ENCODE measurements at places on chromosomes 7 and 10.

- DNase-seq: no peak
These were observed 472.4 kb downstream of the TFEC start for GRCh38 chr7:115558161-115558560.

DNA sequence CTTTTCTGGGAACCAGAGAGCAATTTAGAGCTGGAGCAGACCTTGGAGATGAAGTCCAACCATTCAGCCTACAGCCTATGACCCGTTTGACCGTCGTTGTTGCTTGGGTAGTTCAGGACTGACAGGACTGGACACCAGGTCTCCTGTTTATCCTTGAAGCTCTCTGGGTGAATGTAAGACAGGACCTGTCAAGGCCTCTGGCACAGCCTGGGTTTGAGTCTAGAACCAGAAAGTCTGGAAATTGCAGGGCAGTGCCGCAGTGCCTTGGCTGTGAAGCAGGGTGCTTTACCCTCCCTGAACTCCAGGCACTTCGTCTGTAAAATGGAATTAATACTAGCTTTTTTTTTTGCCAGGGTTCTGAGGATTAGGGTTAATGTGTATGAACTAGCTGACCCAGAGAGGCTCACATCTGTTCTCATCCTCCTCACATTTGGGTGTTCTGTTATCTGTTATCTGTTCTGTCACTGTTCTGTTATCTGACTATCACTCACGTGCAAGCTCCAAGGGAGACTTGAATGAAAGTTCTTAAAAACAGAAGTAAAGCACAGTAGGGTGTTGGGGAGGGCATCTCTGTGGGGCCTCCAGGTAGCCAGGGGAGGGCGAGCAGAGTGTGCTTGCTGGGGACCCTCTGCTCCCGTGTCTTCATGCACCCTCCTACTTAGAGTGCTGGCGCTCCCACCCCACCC, 9.9 kb downstream of the BLVRA start:
- no peak for DNase-seq

GRCh38 chr10:7687228-7687907, 15.7 kb upstream of the ITIH2 start:
- peak; percentile 61 for DNase-seq

- no peak for DNase-seq
These were observed 209.2 kb downstream of the SNX10 start for GRCh38 chr7:26500749-26501352.

GRCh38 chr10:35453855-35454532, 117.7 kb downstream of the CCNY start:
- DNase-seq: no peak

- no peak for DNase-seq
These were observed 229.1 kb downstream of the CUX1 start for GRCh38 chr7:102046373-102047117.

GRCh38 chr10:113897693-113898618, 43.5 kb downstream of the NHLRC2 start:
- DNase-seq: peak; percentile 19

DNA sequence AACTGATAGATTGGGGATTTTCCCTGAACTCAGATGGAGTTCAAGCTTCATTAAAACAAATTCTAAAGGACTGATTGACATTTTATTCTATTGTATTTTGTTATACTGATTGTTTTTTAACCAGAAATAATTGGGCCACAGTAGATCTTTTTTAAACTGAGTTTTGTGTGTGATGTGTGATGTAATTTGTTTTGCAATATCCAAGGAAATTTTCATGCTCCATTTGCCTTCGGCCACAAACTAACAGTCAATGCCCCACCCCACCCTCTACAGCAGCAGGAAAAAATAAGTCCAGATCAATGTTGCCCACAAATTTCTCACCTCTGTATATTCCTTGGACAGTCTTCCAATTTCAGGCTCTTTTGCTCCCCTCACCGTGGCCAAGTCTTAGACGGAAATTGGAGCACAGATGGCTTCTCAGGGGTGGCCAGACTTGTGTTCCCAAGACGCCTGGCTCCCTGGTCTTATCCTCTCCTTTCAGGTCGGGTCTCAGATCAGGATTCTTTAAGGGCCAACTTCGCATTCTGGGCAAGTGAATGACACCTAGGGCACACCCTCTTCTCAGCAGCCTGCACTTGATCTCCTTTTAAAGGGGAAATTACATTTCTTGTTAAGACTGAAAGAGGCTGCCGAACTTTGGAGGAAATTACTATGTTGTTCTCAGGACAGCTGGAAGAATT, at the start of gene SVOPL:
Gene SVOPL, minus strand, starts transcription at position 506 of the 680 bp plus-strand sequence. CDS start 22,317 bp downstream, outside the sequence.
- DNase-seq: no peak

DNA sequence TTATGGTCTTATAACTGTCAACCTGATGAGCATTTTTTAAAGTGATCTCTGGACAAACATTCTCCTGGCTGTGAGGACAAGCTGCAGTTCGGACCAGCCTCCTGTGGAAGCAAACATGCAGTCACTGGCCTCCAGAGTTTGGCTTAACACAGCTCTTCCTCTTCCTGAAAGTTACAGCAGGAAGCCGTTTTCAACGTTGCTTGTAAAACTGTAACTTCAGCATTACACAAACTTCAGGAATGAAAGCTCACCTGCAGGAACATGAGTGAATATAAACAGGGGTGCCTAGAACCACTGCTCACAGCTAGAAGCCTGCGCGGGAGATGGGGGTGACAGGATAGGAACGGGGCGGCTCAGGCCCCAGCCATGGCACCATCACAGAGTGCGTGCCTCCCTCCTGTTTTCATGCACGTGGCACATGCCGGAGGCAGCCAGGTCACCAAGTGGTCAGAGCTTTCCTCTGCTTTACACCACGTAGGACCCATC, 292.9 kb upstream of the PITRM1 start:
- no peak for DNase-seq

GRCh38 chr10:47230482-47230881, 69.5 kb upstream of the GDF10 start:
- DNase-seq: no peak

- no peak for DNase-seq
These were observed 173.9 kb upstream of the SLC25A13 start for GRCh38 chr7:96495751-96496216.

- DNase-seq: no peak
These were observed 59.1 kb downstream of the JAZF1 start for GRCh38 chr7:28121496-28121895.

DNA sequence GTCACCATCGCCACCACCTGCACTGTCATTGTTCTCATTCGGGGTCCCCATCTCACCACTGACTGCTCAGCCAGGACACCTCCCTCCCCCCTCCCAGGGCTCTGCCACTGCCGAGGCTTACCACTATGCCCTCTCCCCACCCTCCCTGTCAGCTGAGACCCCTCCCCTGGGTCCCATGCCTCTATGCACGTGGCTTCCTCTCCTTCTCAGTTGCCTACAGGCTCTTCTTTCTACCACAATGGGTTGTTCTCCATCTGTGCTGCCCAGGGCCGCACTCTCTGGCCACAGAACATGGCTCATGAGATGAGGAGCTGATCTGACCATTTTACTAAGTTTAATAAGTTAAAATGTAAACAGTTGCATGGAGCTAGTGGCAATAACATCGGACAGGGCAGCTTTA, 16.1 kb upstream of the EN2 start:
- no peak for DNase-seq

DNA sequence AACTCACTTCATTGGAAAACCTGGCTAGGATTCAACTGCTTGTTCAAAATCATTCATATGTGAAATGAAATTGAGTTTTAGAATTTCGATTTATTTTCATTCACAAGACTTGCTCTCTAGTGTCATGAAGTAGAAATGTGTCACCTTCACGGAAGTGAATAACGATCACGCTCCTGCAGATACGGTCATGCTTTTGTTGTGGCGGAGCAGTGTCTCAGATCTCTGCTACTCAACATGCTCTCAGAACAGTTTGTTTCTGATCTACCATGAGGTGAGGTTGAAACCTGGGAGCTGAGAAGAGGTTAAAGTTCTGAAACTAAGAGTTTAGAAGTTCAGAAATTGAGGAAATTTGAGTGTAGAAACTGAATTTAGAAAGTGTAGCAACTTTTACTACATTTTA, 13.8 kb upstream of the PITRM1 start:
- no peak for DNase-seq

GRCh38 chr7:132511921-132512320, 64.3 kb downstream of the PLXNA4 start:
- no peak for DNase-seq

DNA sequence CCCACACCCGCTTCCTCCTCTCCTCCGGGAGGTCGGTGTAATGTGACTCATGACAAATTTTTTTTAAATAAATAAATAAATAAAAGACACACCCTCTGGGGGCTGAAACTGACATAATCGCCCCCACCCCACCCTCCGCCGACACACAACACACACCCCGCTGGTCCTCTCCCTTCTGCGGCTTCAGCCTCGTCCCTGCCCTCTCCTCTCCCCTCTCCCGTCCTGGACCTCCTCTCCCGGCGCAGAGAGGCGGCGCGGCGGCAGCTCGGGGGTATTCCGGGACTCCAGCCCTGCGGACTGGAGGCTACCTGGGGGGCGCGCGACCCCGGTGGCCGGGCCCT, 686 bp downstream of the ABI1 start:
- peak; percentile 66 for DNase-seq

DNA sequence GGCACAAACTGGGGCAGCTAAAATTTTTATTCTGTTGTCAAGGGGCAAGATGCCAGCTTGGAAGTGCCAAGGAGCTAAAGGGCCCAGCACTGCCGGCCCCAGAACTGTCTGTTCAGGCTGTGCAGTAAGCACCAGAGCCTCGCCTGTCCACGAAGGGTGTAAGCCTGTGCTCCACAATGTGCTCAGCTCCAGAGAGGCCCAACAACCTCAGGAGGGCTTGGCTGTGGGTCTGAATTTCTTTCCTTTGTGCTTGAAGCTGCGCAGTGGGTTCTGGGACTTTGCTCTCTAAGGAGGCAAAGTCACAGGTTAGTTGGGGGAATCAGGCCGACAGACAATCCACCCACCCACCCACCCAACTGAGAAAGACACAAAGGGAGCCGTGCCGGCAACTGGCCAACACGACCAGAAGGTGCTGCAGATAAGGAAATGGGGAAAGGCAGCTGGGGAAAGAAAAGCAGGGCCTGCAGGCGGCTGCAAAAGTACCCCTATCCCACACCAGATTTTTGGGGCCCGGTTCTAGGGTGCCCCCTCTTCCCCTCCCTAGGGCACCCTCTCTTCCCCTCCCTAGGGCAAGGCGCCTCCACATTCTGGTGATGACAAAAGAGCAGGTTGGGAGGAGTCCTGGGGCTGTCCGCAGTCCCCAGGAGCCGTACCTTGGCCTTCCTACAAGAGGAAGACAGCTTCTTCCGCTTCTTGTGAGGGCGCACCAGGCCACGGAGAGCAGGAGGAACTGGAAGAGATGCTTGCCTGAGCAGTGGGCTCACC, 7.7 kb downstream of the DDX56 start:
- no peak for DNase-seq

- no peak for DNase-seq
These were observed 30.0 kb downstream of the ELFN1 start for GRCh38 chr7:1700086-1700485.

GRCh38 chr10:32148864-32149251, 92.6 kb upstream of the KIF5B start:
- DNase-seq: no peak

GRCh38 chr10:2083591-2083990, 346.3 kb upstream of the ADARB2 start:
- no peak for DNase-seq

GRCh38 chr7:103912891-103913605, 76.4 kb downstream of the RELN start:
- DNase-seq: no peak

- no peak for DNase-seq
These were observed 110.1 kb downstream of the SNX13 start for GRCh38 chr7:17830206-17830605.

DNA sequence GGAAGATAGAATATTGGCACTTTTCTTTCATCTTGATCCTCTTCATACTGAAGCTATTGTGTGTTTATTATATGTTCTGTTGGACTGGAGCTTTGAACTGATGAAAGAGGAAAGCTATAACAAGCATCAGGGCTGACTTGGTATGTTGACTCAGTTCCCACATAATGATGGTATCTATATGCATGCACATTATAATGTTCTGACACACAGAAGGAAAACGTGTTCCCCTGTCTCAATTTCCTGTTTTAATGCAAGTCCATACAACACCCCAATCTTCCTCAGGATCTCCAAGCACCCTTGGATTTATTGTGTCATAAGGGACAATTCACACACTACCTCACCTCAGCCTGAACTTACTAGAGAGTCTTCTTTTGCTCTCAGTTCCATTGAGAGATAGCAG, 8.3 kb upstream of the WASL start:
- no peak for DNase-seq

DNA sequence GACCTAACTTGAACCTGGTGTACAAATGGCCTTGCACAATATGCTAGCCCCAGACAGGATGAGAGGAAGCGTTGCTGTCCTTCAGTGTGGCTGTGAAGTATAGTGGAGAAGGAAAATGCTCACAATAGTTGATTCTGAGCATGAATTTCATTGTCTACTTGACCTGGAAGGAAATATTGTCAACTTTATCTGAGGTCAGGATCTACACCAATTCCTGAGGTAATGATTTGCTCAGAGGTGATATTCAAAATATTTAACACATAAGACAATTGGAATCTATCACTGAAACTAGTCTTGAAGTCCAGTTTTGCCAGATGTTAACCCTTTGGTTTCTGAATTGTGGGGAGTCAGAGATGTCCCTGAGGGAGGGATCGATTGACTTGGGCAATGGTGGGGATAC, 20.9 kb upstream of the ICA1 start:
- no peak for DNase-seq

GRCh38 chr10:92420546-92421275, 129.7 kb downstream of the MARCHF5 start:
- no peak for DNase-seq

- no peak for DNase-seq
These were observed 179.7 kb upstream of the GRB10 start for GRCh38 chr7:50962281-50962883.

DNA sequence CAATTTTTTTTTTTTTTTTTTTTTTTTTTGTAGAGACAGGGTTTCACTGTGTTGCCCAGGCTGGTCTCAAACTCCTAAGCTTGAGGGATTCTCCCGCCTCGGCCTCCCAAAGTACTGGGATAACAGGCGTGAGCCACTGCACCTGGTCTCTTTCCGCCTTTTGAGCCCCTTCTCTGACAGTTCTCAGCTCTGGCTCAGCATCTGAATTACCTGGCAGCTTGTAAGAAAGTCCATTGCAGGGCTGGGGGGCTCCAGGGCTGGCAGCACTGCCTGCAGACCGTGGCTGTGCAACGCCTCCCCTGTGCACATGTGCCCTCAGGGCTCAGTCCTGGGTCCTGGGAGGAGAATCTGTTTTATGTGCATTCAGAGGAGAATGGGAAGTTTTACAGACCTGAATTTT, 37.6 kb downstream of the VWA2 start:
- no peak for DNase-seq

DNA sequence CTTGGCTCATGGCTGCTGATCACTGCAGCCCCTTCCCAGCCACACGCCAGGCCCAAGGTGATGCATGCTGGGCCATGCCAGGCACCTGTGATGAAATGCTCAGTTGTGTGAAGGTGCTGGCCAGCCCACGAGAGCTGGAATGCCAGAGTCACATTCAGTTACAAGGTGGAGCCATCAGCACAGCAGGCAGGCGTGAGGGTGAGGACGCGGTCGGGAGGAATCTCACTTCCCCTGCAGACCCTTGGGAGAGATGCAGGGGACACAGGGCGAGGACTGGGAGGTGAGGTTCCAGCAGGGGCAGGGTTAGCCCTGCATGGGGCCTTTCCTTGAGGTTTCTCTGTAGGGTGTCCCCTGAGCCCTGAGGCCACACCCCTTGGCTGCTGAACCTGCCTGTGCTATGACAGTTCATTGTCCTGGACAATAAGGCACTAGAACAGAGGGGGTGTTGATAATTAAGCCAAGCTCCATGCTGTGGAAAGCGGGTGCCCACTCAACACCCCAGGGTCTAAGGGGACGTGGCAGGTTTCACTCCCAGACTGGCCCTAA, 82.4 kb downstream of the ADARB2 start:
- DNase-seq: no peak
